ENCODE measurements at places on chromosomes 12 and 14.

GRCh38 chr12:89073027-89073398 is 279.3 kb downstream of the DUSP6 start:
- no peak for DNase-seq

DNA sequence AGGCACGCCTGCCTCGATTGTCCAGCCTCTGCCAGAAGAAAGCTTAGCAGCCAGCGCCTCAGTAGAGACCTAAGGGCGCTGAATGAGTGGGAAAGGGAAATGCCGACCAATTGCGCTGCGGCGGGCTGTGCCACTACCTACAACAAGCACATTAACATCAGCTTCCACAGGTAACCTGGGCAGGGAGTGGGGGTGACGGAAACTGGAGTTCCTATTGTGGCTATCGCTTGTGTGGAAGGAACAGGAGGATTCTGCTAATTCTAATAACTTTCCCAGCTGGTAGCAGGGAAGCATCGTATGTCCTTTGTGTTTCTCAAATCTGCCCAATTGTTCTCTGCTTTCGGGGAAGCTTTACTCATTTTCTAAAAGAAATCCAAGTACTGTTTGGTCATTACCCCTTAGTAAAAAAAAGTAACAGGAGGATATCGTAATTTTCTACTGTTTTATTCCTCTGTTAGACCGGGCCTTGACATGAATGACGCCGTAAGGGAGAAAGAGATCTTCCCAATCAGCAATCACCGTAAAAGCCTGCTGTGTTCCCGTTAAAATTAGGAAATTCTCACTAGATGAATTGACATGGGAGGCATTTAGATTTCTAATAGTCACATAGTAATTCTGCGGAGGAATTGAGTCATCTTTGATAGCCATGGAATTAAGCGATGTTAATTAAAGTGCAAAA is 449 bp downstream of the THAP2 start:
- no peak for DNase-seq

DNA sequence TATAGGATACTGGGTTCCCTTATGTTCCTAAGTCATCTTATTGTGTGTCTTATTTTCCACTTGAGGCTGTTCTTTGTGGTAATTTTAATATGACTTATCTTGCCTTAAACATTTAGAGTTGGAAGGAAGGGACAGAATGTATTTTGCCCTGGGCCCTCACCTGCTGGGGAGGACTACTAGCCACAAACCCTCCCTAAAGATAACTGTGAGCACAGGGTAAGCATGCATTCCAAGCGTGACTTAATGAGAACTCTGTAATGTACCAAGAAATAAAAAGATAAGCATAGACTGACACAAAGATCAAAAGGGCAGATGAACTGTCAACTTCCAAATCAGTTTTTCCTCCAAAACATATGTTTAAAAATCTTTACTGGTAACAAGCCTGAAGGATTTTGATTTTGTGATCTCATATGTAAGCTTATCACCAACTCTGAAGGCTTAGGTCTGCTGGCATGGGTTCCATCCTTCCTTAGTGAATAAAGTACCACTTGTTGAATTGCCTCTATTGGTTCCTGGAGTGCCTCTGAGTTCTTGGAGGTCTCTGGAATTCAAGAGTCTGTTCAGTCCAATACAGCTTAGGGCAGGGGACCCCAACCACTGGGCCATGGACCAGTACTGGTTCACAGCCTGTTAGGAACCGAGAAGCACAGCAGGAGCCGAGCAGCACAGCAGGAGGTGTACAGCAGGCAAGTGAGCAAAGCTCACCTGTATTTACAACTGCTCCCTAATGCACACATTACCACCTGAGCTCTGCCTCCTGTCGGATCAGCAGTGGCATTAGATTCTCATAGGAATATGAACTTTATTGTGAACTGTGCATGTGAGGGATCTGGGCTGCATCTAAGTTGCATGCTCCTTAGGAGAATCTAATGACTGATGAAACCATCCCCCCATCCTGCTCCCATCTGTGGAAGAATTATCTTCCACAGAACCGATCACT is 29.8 kb upstream of the NFYB start:
- no peak for DNase-seq

DNA sequence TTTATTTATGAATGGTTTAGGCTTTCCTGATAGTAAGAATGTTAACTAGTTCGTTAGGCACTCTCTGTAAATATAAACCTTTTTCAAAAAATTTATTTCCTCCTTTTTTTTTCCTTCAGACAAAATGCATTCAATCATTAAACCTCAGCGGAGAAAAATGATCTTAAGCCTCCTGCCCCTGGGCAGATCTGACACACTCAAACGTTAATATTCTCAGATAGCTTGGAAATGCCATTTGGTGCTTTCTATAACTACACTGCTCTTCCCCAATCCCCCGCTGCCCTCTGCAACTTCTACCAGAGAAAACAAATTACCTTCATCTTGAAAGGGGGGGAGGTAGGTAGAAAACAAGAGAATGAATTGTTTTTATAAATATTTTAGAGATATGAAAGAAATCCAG is 521.2 kb downstream of the MED13L start:
- no peak for DNase-seq

GRCh38 chr14:24875203-24875838 is 174.6 kb downstream of the STXBP6 start:
- DNase-seq, result no peak

DNA sequence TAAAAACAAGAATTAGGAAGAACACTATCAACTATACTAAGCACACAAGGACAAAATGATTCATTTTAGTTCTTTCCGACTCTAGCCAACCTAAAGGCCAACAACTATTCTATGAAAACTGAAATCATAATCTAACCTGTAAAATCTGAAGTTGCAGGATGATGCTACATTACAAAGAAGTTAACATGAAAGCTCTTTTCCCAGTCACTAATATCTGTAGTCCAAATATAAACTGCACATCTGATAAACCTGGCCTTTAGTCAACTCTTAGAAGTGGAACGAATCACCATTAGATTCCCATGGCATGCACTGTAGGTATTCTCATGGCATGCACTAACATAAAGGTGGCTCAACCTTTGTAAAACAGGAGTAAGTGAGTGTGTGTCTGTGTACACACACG is 41.7 kb downstream of the BLTP3B start:
- DNase-seq, result no peak

- no peak for DNase-seq
These were observed 250.1 kb downstream of the APAF1 start for GRCh38 chr12:98895086-98895651.

DNA sequence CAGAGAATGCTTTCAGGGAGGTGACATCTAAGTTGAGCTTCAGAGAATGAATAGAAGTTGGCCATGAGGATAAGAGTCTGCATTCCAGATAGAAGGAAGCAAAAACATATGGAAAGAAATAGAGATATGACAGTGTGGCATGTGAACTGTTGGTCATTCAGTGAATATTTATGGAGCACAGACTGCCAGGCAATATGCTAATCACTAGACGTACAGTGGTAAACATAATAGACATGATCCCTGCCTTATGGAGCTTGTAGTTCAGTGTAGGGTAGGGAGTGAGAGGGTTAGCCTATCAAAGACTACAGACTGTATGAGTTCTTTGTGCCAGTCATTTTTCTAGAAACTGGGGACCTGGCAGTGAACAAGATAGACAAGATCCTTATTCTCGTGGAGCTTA is 53.9 kb downstream of the VEZT start:
- no peak for DNase-seq

- DNase-seq, result no peak
These were observed 47.3 kb upstream of the SRP54 start for GRCh38 chr14:34935488-34935887.

DNA sequence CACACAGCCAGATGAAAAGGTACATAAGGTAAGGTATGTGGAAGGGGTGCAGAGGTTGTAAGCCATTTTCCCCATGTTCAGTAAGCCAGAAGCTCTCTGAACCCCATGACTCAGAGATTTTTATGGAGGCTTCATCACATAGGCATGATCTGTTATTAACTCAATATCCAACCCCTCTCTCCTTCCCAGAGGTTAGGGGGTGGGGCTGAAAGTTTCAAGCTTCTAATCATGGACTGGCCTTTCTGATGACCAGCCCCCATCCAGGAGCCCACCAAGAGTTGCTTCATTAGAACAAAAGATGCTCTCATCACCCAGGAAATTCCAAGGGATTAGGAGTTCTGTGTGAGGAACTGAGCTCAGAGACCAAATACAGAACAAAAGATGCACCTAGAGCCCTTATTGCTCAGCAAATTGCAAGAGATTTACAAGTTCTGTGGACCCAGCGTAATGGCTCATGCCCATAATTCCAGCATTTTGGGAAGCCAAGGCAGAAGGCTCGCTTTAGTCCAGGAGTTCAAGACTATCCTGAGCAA is 103.2 kb upstream of the DAAM1 start:
- no peak for DNase-seq

GRCh38 chr12:46357438-46358324 is 14.9 kb downstream of the SLC38A2 start:
- DNase-seq, result no peak

DNA sequence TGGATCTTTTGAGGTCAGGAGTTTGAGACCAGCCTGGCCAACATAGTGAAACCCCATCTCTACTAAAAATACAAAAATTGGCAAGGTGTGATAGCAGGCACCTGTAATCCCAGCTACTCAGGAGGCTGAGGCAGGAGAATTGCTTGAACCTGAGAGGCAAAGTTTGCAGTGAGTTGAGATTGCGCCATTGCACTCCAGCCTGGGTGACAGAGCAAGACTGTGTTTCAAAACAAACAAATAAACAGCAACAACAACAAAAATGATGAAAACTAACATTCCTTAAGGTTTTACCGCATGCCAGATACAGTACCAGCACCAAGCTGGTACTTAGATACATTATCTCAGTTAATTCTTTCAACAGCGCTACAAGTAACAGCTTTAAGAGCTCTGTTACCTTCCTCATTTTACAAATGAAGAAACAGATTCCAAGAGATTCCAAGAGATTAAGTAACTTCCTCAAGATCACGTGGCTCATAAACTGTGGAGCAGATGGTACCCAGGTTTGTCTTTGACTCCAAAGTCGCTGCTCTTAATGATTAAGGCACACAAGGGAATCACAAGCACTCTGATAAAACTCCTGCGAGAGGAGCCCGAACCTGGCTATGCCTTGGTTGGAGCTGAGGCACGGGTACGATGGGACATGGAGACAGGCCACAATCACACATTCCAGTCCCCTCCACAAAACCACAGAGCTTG is 17.7 kb upstream of the PLEK2 start:
- DNase-seq, result no peak

DNA sequence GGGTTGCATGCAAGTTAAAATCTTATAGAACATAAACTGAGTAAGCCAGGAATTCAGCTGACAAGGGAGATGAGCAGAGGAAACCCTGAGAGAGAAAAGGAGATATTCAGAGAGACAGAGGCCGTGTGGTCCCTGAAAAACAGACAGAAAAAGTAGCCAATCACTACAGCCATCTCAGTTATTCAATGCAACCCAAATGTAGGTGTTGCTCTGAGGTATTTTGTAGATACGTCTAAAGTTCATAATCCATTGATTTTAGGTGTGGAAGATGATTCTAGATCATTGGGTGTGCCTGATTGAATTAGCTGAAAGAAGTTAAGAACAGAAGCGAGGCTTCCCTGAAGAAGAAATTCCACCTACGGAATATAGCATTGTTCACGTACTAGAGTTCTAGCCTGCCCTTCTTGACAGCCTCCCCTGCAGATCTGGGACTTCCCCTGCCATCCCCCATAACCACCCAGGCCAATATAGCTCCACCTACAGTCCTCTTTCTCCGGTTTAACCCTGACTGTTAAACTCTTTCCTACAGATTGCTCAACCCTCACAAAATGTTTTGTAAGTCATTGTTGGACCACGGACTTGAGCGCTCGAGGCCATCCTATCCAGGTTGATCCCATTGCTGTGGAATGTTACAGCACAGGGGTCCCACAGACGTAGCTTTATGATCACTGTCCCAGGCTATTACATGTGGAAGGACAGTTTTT is 21.7 kb downstream of the AICDA start:
- no peak for DNase-seq

DNA sequence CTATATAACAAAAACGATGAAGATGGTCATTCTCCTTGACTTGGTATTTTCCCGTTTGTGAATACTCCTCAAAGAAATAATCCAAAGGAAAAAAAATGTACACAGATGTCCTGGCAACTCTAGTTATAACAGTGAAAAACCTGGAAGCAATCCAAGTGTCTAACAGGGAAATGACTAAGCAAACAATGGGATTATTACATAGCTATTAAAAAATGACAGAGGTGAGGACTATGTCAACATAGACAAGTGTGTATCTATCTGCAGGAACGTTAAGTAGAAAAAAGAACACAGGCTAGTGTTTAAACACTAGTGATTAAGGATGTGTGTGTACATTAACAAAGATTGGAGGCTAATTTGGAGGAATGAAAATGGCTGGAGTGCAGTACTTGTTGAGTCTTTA is 5.9 kb upstream of the APOLD1 start:
- no peak for DNase-seq
